AG04450 (cell line): ENCODE measurements at places on chromosomes 7 and 10. TPM values are rescaled to one million over a fixed set of nuclear protein-coding genes. Genes with fewer than 3 reads are reported as not detected.

DNA sequence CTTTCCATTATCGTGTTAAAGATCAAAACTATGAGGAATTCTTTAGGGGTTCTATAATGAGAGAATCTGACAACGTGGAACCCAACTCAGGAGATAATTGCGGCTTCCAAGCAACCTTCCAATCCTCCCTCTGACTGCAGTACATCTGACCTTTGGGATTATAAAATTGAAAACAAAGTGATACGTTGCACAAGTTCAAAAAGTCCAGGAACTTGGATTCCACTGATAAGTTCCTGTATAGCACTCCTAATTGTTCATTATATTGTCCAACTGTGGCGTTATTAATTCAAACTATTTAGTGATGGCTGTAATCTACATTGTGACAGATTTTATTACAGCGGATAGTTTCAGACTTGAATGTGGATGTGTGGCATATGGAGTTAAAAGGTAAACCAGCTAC lies 15.4 kb downstream of the MALRD1 start:
- DNase-seq = no peak

The FKBP9 gene
- 177 and 204 TPM in 2 replicates for polyA plus RNA-seq

GRCh38 chr10:8396675-8397074 lies 342.2 kb downstream of the GATA3 start:
- no peak for DNase-seq

DNA sequence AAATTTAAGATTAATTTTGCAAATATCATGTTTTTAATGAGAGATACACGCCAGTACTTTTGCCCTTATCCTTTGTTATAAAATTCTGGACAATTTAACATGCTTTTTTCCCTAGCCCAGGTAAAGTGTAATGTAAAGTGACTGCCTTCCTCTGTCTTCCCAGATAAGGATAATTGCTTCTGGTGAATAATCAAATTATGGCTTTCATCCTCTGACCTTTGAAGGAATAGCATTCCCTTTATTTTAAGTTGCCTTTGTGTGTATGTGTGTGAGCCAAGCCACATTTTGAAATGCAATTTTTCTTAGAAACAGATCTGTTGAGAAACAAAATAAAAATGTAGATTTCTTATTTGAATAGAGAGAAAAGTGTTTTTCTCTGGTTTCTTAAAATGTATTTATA lies 107.5 kb downstream of the ADAM22 start:
- no peak for DNase-seq

The PON1 gene
- not detected in 2 replicates for polyA plus RNA-seq

DNA sequence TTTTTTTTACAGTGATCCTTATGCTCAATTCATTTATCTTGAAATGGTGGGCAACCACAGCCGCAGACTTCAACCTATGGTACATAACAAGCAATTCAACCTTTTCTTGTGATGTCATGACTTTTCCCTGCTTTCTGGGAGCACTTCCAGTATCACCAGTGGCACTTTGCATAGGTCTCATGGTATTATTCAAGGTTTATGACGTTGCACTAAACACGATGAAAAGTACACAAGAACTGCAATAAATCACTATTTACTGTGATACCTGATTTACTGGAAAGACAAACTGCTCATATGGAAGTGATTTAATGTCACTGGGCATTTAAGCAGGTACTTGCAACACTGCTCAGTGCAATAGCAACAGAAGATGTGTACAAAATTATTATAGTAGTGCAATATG lies 251.7 kb upstream of the CXCL12 start:
- no peak for DNase-seq

DNA sequence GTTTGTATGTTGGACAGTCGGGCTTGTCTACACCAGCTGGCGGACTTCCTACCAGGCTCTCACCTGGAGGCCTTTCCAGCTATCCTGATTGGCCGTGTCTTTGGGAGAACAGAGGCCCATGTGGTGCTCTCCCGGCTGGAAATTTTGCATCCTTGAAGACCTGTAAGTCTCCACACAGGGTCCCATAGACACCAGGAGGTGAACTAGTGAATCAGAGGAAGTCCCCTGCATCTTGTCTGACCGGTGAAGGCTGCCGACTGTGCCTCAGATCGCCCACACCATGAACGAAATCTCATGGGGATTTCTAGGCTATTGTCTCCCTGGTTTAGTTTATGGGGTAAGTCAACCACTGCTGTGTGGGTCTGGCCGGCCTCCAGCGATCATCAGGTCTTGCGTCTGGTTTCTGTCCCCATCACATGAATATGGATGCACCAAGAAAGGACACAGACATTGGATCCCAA lies 108.4 kb upstream of the LYZL2 start:
- DNase-seq = no peak

DNA sequence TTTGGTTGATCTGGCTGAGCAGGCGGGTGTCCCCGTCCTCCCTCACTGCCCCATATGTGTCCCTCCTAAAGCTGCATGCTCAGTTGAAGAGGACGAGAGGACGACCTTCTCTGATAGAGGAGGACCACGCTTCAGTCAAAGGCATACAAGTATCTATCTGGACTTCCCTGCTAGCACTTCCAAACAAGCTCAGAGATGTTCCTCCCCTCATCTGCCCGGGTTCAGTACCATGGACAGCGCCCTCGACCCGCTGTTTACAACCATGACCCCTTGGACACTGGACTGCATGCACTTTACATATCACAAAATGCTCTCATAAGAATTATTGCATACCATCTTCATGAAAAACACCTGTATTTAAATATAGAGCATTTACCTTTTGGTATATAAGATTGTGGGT lies 26.9 kb upstream of the TRIM56 start:
- no peak for DNase-seq

DNA sequence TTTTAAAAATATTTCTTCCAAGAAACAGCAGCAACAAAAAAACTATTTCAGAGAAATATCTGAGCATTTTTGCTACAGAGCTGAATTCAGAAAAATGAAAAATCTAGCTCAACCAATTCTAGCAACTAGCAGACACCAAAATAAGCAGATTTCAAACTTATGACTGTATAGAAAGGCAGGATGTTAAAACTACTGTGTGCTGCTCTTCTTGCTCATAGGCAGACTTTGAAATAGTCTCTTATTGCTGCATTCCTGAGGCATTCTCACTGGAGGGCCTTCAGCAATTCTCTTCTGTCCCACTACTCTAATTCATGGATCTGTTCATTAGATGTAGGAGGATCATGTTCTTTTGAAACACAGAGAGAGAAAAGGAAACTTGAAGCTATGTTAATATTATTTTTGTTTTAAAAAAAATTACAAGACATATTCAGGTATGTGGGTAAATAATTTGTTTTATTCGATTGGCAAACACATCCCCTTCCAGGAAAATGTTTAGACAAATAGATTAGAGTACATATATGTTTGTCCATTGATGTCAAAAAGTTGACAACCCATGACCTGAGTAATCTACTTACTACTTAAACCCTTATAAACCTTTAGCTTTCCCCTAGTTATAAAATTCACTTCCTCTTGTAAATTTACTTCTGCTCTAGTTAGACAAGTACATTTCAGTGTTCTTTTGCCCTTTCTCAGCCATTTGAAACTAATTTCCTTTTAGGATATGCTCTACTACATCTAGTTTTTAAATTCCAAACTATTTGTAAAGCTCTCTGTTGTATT lies 428.2 kb upstream of the POT1 start:
- DNase-seq = no peak

DNA sequence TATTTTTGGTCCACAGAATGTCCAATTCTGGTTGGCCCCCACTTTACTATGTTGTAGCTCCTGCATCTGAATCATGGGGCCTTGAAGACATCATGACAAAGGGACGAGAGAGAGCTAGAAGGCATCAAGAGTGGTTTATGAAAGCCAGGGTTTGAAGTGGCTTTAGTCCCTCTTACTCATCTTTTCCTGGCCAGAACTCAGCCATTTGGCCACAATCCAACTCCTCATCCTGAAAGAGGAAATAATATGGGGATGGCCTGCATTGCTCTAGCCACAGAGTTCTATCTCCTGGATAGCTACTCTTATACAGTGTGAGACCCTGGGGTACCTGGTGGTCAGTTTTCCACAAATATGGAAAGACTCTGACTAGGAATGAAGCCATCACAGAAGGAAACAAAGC lies 418.9 kb downstream of the XPNPEP1 start:
- DNase-seq = no peak

GRCh38 chr7:38215115-38215514 lies 37.1 kb downstream of the STARD3NL start:
- no peak for DNase-seq

DNA sequence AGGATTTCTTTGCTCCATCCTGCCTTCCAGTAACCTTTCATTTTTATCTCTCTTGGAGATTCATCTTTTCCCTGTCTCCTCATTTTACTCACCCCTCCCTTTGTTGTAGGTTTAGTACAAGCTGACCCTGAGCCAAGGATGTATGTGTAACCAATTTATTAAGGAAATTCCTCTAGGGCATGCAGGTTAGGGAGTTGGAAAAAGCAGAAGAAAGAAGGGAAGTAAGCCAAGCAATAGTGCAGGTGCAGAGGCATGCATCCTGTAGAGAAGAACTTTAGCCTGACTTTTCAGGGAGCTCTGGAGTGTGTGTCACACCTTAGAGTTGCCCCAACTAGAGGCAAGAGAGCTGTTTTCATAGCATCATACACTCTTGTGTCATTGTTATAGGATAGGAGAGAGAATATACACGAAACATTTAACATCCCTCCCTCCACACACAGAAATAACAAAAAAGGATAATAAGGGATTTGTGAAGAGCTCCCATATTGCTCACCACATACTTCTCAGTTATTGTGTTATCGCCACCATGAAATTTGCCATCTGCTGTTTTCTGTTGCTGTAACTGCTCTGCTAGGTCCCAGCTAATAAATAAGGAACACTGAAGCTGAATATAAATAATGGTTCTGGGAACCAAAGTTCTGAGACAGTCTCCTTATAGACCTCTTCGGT lies 21.8 kb upstream of the SEMA3C start:
- DNase-seq = no peak

GRCh38 chr10:51905032-51905431 lies 205.6 kb upstream of the CSTF2T start:
- no peak for DNase-seq

GRCh38 chr10:124175701-124176348 lies 82.4 kb upstream of the CHST15 start:
- DNase-seq = no peak

- DNase-seq = no peak
Measured at GRCh38 chr7:41816111-41816510, 113.2 kb upstream of the INHBA start.

DNA sequence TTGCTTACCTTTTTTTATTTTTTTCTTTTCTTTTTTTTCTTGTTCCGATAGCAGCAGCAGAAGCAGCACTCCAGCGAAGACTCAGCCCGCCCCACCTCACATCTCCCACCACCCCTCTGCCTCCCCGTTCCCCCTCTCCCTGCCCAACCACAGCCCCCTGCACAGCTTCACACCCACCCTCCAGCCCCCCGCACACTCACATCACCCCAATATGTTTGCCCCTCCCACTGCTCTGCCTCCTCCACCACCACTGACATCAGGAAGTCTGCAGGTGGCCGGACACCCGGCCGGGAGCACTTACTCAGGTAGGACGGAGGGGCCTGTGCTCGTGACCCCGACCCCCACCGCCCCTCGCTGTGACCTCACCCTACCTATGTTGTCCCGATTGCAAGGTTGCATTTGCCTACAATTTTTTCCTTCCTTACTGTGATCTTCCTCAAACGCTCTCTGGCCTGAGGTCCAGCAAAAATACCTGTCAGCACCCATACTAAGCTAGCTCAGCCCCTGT lies 367.2 kb upstream of the GALNT17 start:
- no peak for DNase-seq

GRCh38 chr7:158541346-158542010 lies 46.1 kb downstream of the PTPRN2 start:
- DNase-seq = no peak

DNA sequence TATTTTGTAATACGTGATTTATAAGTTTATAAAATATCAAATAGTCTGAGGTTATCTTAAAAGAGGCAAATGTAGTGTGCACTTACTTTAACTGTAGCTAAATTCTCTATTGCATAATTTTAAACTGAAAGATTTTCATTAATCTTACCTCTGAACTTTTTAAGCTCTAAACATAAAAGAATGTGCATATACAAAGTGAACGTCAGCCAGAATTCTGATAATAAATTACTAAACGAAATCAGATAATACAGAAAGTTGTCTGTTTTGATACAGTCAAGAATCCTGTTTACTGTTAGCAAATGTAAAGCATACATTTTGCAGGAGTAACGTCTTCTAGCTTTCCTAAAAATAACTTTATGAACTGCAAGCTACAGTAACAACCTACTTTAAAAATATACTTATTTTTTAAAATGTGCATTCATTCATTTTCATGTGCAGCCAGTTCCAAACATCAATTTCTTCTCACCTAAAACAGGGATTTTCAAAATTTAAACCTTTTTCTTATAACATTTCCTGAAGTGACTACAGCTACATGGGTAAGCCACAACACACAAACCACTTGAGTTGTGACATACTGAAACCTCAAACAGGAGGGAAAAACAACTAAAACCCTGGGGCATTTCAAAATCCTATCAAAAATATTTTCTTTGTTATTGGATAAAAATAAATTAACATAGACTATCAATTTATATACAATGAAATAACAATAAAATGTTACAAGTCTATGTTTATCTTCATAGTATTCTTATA lies 92.7 kb downstream of the RNLS start:
- DNase-seq = no peak

The NPY4R gene
- polyA plus RNA-seq = 0.17 and 0.36 TPM in 2 replicates

- no peak for DNase-seq
Measured at GRCh38 chr7:108415821-108416536, 40.3 kb downstream of the NRCAM start.

DNA sequence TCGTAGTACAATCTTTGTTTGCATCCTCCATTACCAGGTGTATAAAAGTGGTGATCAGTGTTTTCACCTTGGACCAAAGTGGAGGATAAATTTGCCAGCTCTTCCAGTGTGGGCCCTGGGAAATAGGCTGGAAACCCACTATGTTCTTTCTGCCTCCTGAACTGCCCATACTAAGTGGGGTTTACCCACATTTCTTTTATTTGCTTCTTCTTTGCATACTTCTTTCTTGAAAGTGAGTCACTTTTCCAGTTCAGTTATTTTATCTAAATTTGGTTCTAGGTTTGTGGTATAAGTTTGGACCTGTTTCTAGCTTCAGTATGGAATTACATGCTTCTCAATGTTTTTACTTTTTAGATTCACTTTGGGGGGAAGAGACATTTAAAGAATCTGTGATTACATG lies 126.2 kb upstream of the ACBD5 start:
- no peak for DNase-seq

GRCh38 chr7:139482662-139483466 lies 609 bp downstream of the KLRG2 start:
- no peak for DNase-seq

- DNase-seq = peak; percentile 83
Measured at GRCh38 chr10:44706745-44707144, 204.4 kb upstream of the TMEM72 start.
